Right renal pelvis (tissue), 4 donors: ENCODE measurements at places on chromosomes 11 and 22. TPM values are rescaled to one million over a fixed set of nuclear protein-coding genes. Genes with fewer than 3 reads are reported as not detected.

The TSSK2 gene
- not detected for polyA plus RNA-seq

The CHST1 gene
- 6.4 TPM for polyA plus RNA-seq

The NCR3LG1 gene
- polyA plus RNA-seq: 1.6 TPM

The EI24 gene
- 121 TPM for polyA plus RNA-seq

The MUC5AC gene
- not detected for polyA plus RNA-seq

The PATE4 gene
- polyA plus RNA-seq: not detected

The IGLL5 gene
- 0.16 TPM for polyA plus RNA-seq

The OR2AT4 gene
- not detected for polyA plus RNA-seq

The PLCB3 gene
- polyA plus RNA-seq: 13.6 TPM

The OR51B2 gene
- not detected for polyA plus RNA-seq

The OR4A16 gene
- polyA plus RNA-seq: not detected

The OR51M1 gene
- not detected for polyA plus RNA-seq

The FUT4 gene
- polyA plus RNA-seq: 6.8 TPM

The CHADL gene
- polyA plus RNA-seq: 3.4 TPM

The NECTIN1 gene
- 45.6 TPM for polyA plus RNA-seq

The KREMEN1 gene
- 27.4 TPM for polyA plus RNA-seq

The SLC15A3 gene
- 25.9 TPM for polyA plus RNA-seq

The OSBP2 gene
- 6.8 TPM for polyA plus RNA-seq

The MS4A3 gene
- 1.2 TPM for polyA plus RNA-seq

The TYR gene
- polyA plus RNA-seq: 0.21 TPM

The ALG9 gene
- polyA plus RNA-seq: 46.3 TPM

The CASP1 gene
- 4.2 TPM for polyA plus RNA-seq

The APOL2 gene
- polyA plus RNA-seq: 25.9 TPM

The ZP1 gene
- 0.32 TPM for polyA plus RNA-seq

The EP300 gene
- 58.2 TPM for polyA plus RNA-seq
